ENCODE measurements at places on chromosomes 12 and 14.

DNA sequence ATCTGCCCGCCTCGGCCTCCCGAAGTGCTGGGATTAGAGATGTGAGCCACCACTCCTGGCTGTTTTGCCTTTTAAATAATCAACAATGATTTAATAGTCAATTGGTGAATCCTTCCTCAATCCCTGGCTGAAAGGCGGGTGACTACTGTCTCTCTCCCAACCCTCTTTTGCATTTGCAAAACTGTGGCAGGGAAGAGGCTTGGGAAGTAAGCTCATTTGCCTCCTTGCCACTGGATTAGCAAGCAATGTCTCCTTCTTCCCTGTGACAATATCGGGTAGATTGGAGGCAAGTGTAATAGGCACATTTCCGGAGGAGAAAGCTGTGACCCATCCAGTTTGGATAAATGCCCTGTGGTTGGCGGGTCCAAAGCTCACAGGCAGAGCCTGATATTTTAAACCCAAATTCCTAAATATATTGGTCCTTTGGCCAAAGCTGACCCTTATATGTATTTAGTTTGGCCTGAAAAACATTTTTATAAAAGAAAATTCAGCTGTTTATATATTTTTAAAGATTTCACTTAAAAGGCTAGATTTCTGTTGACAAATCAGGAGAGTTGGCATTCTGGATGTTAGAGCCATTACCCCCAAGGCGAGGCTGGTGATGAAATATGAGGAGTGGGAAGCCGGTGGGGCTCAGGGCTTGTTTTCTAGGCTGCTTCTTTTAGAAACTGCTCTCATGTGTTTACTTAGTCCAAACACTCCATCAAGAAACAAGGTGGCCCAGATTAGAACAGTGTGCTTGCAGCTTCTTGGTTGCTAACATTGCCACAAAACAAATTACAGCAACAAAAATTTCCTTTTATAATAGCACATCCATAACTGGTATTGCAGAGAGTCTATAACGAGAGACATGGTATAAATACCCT lies 646.9 kb upstream of the TMEM132C start:
- DNase-seq: no peak

DNA sequence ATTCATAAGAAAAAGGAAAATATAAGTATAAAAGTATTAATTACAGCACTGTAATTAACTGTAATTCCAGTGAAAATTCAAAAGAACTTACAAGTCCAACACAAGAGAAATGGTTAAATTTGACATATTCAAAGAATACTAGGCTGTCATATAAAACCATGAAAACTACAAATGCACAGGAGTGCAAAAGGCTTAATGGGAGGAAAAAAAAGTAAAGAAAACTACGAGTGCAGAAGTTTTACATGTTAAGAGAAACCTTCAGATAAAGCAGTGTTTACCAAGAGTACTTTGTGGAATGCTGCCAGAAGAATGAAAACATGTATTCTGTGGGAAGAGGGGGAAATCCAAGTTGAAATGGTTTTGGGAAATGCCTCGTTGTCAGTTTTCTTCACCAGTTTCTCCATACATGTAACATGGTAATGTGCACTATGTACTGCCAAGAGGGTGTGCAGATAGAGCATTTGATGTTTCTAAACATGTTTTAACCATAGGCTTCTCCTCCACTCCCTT lies 9.1 kb downstream of the HEATR5A start:
- DNase-seq: no peak

DNA sequence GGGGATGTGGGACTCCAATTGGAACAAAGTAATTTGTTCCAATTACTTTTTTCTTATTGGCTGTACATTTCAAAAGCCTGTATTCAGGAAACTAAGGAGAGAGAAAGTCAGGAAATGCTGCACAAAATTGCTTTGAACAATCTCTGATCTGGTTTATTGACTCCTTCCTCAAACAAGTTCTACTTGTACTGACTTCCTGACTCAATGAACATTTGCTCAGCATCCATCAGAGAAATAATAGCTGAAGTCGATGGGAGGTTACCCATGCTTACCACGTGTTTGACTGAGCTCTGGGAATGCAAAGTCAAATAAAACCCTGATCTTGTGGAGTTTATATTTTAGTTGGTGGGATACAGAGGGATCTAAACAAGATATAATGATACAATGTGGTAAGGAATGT lies 15.4 kb upstream of the C12orf75 start:
- no peak for DNase-seq

DNA sequence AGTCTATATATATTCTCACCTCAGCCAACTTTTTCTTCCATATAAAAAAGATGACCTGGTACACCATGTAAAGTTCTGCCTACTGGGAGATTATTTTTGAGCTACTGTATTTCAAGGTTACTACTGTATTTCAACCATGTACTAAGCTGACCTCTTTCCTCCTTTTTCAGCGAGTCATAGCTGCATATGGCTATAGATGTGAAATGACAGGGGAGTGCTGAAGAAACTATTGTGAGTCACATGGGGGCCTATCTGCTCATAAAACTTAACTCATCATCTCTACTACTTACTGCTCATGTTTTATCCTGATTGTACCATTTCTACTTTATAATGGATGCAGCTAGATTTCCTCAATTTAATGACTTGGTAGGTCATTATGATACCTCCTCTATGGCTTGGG lies 571.4 kb upstream of the ATP2B1 start:
- DNase-seq: no peak
